ENCODE measurements at places on chromosomes 4 and X. TPM values are rescaled to one million over a fixed set of nuclear protein-coding genes. Genes with fewer than 3 reads are reported as not detected.

CT45A1 gene
- not detected for total RNA-seq

SPANXN4 gene
- total RNA-seq: not detected

STATH gene
- not detected for total RNA-seq

HOPX gene
- 9.1 TPM for total RNA-seq

RRH gene
- total RNA-seq: not detected
